ENCODE measurements at places on chromosomes 13 and 19.

DNA sequence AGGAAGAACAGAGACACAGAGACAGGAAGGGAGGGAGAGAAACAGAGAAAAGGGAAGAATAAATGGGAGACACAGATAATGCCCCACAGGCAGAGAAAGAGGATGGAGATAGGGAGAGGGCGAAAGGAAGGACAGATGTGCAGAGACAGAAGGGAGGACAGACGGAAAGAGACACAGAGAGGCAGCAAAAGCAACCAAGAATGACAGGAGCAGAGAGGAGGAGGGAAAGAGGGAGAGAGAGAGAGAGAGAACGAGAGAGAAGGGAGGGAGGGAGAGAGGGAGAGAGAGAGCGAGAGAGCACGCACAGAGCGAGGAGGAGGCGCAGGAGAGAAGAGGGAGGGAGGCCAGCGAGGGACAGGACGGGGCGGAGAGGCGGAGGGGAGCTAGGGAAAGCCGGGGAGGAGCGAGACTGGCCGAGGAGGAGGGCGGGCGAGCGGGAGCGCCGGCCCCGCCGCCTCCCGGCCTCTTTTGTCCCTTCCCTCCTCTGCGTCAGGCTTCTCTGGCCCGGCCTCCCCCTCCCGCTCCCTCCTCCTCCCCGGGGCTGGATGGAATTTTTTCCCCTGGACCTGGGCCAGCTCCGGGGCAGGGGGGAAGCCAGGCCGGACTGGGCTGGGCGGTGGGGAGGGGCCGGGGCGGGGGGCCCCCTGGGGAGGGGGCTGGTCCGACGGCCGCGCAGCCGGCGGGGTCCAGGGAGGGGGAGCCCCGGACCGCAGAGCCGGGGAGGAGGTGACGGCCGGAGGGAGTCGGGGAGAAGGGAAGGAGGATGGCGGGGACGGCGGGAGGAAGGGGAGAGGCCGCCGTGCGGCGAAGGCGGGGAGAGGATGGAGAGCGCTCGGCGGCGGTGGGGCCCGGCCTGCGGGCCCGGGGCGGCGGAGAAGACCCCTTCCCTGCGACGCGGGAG is 4.2 kb upstream of the SPACA6 start:
- DNase-seq: no peak

- peak; percentile 78 for DNase-seq
These were observed 1.5 kb upstream of the ATP5F1D start for GRCh38 chr19:1239796-1240737.

DNA sequence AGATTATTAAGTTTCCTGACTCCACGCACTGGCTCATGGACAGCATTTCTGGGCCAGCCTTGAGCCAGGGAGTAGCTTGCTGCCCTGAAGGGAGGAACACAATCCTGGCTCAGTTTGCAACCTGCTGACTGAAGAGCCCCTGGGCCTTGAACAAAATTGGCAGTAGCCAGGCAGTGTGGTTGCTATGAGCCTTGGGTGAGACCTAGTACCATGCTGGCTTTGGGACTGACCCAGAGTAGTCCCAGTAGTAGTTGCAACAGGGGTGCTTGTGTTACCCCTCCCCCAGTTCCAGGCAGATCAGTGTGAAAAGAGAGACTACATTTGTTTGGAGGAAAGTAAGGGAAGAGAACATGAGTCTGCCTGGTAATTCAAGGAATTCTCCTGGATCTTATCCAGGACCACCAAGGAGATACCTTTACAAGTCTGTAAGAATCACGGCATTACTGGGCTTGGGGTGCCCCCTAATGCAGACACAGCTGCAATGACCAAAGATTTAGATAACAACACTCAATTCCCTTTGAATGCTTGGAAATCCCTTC is 22.0 kb downstream of the ITGBL1 start:
- no peak for DNase-seq

GRCh38 chr19:42199440-42200115 is 17.9 kb downstream of the DEDD2 start:
- DNase-seq: peak; percentile 55

DNA sequence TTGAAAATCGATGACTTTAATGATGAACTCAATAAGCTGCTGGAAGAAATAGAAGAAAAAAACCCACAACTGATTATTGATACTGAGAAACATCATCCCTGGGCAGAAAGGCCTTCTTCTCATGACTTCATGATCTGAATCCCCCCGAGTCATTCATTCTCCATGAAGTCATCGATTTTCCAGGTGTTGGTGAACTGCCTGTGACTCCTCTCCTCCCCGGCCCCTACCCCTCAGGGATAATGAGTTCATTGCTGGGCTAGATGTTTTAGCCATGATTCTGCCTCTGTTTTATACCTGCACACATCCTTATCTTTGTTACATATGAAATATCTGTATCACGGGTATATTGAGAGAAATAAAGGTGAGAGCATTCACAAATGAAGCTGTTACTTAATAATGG is 34.6 kb downstream of the NLRP2 start:
- DNase-seq: no peak

DNA sequence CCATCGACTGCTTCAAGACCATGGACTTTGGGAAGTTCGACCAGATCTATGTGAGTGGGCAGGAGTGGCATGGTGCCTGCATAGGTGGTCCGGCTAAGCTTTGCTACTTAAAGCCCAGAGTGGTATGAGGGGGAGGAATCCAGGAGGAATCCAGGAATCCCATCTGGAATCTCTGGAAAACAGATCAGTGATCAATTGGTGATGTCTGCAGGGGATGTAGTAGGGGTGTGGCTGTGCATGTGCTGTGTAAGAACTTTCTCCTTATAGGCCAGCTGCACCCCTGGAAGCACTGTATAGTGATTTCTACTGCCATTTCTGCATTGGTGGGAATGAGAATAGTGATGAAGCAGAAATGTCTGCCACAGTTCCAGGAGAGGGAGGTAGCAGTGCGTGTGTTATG is 23.6 kb downstream of the PNPLA6 start:
- DNase-seq: no peak

DNA sequence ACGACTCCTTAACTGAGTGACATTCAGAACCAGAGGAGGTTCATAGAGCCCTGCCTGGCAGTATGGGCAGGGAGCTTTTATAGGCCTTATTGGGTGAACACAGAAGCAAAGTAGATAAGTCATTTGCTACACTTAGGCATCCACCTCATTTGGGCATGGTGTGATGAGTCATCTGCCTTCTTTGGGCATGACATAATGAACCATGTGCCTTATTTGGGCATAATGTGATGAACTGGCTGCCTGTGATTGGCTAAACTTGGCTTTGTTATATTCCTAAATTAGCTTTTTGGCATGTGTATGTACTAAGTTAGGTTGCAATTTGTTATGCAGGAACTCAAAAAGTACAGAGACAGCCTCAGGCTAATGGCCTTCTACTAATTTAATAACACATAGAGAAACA is 2210.2 kb upstream of the PCDH20 start:
- no peak for DNase-seq

GRCh38 chr19:29389495-29389894 is 136.3 kb upstream of the VSTM2B start:
- no peak for DNase-seq

DNA sequence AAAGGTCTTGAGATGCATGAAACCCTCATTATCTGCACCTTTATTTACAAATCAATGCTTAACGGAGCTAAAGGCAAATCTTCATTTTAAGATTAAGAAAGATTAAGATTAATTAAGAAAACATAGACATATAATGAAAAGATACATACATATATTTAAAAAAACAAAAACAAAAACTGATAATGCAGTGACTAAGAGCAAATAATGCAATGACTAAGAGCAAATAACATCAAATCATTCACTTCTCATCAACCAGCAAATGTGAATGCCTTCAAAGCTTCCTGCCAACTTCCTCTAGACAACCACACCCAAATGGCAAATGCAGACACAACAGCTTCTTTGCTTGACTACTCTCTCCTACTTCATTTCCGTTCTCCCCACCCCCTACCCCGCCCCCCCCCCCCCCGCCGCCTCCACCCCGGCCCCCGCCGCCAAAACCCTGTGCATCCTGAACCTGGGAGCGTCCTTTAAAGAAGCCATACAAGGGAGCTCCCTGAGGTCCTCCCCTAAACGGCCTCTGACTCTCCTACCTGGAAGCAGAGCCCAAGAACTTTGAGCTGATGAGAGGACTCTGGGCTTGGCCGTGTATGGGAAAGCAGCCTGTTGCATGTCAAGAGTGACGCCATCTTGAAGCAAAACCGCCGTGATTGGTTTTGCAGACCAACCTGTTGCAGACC is 24.5 kb downstream of the TEX101 start:
- DNase-seq: no peak

DNA sequence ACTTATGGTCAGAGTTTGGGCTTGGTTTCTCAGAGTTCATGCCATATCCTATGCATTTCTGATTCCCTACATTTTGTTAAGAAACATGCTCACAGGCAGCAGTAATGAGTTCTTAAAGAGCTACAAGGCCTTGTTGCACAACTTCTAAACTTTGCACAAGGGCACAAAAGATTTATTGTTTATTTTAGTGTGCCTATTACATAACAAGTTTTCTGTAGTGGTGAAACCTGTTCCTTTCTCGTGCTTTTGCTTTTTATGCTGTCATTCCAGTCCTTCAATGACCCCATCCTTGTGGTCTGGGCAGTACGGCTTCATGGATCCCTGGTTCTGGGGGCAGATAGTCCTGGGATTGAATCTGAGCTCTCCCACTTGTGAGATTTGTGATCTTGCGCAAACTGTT is 17.8 kb downstream of the ZNF507 start:
- DNase-seq: no peak

DNA sequence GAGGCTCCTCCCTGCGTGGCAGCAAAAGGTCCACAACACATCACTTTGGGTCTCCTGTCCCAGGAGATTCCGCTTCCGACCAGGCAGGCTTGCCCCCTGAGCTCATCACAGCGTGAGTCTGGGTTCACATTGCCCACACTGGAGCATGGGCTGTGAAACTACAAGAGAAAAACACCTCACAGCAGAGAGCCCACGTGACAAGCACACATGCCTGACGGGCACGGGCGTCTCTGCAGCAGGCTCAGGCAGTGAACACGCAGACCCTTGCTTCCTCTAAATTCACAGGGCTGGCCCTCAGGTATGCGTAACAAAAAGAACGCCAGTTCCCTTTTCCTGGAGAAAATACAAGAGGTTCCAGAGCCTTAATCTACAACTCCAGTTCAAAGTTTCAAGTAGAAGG is 41.9 kb downstream of the RASA3 start:
- no peak for DNase-seq

DNA sequence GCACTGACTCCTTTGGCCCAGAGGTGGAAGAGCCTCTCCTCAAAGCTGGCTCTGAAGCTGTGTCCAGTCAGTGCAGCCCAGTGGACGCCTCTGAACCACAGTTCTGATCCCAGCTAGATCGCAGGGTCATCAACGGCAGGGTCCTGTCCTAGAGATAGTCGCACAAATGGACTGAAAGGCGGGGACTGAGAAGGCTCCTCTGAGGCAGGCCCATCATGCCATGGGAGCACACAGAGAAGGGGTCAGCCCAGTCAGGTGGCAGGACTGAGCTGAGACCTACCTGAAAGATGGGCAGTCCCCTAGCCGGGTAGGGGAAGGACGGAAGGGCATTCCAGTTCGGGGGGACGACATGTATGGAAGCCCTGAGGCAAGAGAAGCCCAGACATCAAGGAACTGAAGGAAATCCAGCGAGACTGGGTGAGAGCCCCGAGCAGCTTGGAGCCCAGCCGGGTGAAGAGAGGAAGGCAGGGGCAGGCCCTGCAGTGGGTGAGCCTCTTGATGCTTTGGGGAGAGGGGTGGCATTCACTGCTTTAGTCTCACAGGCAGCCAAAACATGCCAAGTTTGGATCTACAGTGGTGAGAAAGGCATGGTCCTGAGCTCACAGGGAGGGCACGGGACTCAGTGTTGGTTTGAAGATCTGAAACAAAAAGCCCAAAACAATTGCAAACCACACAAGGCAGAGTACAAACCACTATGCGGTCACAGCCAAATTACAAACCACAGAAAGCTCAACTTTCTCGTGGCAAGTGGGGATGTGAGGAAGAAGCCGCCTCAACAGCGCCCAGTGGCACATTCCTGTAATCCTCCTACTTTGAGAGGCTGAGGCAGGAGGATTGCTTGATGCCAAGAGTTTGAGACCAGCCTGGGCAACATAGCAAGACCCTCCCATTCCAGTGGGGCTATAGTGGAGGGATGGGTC is 10.0 kb downstream of the CALM3 start:
- no peak for DNase-seq

- no peak for DNase-seq
These were observed 18.7 kb downstream of the CACNG7 start for GRCh38 chr19:53927739-53928138.

DNA sequence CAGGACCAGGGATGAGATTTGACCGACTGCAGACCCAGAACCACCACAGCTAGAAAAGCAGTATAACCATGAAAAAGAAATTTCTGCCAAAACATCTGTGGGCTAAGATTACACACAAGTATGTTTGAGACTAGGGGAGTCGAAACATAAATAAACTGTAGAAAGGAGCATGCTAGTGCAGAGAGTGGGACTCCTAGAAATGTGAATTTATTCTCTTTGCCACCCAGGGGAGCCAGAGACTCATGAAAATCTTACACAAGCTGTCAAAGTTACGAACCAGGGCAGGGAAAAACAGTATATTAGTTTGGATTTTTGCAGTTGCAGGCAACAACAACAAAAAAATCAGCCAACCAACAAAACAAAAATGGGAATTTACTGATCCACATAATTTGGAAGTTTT is 12.3 kb upstream of the HSPH1 start:
- DNase-seq: no peak

DNA sequence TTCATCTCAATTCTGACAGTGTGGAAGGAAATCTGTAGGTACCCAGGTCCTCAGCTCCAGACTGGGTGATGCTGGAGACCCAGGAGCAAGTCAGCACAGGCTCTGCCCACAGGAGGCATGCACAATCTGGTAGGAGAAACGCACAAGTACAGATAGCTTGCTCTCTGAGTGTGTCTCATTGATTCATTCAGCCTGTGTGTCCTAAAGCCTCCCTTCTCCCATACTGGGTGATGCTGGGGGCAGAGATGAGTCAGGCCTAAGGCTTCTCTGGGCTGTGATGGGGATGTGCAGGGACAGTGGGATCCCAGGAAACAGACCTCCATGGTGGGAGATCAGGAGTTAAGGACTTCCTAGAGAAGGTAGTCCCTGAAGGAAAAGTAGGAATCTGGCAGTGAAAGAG is 6.8 kb downstream of the ZNF526 start:
- DNase-seq: no peak

Measured in NCI-H187 (cell line).